Ascending aorta (tissue), 2 donors: ENCODE measurements at places on chromosomes 5 and 9. TPM values are rescaled to one million over a fixed set of nuclear protein-coding genes. Genes with fewer than 3 reads are reported as not detected.

The AMACR gene
- total RNA-seq: 1.3 TPM

- no peaks in the 10 kb centered on the region for H3K4me1 ChIP-seq
- DNase-seq: no peak
- no peaks in the 10 kb centered on the region for H3K36me3 ChIP-seq
- H3K27ac ChIP-seq: peak overlapping the region; percentile 9
- no peaks in the 10 kb centered on the region for H3K27me3 ChIP-seq
These were observed 21.3 kb upstream of the AK3 start for GRCh38 chr9:4762108-4762885.

GRCh38 chr9:99222416-99223270 is 561 bp downstream of the SEC61B start:
- peak overlapping the region; percentile 88 for H3K27ac ChIP-seq
- peaks cover 22% of the 10 kb centered on the region for H3K36me3 ChIP-seq
- no peak for DNase-seq
- peak overlapping the region; percentile 94 for H3K4me3 ChIP-seq

- no peaks in the 10 kb centered on the region for H3K27me3 ChIP-seq
- H3K27ac ChIP-seq: no peak overlapping the region
- H3K4me3 ChIP-seq: no peak overlapping the region
- H3K4me1 ChIP-seq: no peaks in the 10 kb centered on the region
- no peak for DNase-seq
These were observed 87.4 kb upstream of the GNA14 start for GRCh38 chr9:77735494-77735893.

GRCh38 chr5:60339691-60340201 is 360.2 kb downstream of the DEPDC1B start:
- peak overlapping the region; percentile 18 for H3K4me3 ChIP-seq
- H3K27ac ChIP-seq: peak overlapping the region; percentile 74
- H3K4me1 ChIP-seq: peaks cover 31% of the 10 kb centered on the region
- DNase-seq: peak; percentile 70
- no peaks in the 10 kb centered on the region for H3K36me3 ChIP-seq
